B cell (primary cell): ENCODE measurements at places on chromosomes 7 and 10.

DNA sequence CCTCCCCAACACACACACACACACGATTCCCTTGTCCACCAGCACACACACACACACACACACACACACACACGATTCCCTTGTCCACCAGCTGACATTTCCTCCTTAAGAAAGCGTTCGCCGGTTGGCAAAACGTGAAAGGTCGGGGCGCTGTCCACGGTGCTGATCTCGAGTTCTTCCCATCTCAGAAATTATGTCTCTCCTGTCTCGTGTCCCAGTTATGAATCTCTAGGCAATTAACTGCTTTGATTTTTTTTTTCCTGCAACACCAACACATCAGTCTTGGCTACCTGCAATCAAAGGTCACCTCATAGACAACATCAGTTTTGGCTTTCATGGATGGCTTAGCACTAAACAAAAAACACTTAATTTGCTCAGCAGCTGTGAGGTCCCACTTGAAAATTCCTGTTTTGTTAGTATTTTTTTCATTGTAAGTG is 1.9 kb downstream of the INA start:
- DNase-seq = peak; percentile 45

- DNase-seq = no peak
Observed at GRCh38 chr7:77702968-77703472, 6.8 kb downstream of the RSBN1L start.

GRCh38 chr7:133797818-133798520 is 329.2 kb upstream of the LRGUK start:
- DNase-seq = no peak

- no peak for DNase-seq
Observed at GRCh38 chr10:11096422-11096821, 78.8 kb downstream of the CELF2 start.

- DNase-seq = no peak
Observed at GRCh38 chr10:28878236-28878970, 201.1 kb downstream of the BAMBI start.

- DNase-seq = peak; percentile 43
Observed at GRCh38 chr10:123136221-123136805, 543 bp downstream of the HMX3 start.

DNA sequence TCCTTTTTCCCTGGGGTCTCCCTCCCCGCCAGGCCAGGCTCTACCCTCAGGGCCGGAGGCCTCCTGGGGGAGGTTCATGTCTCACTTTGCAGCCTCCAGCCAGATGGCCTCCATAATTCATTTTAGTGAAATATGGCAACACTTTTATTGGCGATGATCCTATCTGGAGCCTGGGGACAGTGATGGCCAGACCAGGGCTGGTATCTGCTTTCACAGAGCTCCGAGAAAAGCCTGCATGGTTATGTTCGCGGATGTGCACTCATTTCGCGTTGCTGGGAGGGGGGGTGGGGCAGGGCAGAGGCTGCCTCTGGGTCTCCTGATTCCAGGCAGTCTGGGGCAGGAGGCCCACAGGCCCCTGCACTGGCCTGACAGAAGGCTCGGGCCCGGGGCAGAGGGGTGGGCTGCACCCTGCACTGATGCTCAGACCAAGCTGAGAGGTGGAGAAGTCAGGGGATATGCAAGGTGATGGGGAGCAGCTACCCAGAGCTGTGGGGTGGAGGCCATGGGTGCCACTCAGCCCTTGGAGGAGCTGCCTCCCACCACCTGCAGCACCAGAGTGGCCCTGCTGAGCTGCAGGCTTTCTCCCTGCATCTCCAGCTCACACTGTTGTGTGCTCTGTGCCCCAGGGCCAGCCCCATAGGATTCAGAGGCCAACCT is 85.3 kb upstream of the RET start:
- DNase-seq = no peak

GRCh38 chr10:59804220-59804619 is 51.0 kb upstream of the MRLN start:
- DNase-seq = no peak

DNA sequence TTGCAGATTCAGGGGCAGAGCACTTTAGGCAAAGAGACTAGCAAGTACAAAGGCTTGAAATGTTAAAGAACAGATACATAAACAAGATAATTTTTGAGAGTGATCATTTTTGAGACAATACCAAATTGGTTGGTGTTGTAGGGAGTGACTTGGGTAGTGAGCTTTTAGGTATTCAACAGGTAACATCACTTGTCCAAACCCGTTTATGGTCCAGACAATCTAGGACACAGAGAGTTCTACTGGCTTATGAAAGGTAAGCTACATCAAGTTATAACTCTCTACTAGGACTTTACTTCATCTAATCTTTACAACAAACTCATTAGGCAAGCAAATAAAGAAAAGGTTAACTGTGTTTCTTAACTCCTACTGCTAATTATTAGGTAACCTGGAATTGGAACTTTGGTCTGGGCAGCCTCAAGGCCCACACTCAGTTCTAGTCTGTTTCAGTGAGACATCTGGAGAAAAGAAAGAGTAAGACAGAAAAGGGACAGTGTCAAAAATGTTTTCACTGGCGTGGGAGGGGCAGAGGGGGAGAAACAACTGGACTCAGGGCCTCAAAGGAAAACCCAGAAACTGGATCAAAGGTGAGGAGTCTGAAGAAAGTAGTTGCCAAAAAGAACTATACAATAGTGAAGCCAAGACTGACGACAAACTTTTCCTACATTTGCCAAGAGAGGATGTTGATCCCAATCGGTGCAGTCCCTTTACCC is 39.2 kb downstream of the GNAT3 start:
- no peak for DNase-seq
